ENCODE measurements at places on chromosomes 3 and 15.

GRCh38 chr3:61579685-61580084 is 18.3 kb downstream of the PTPRG start:
- DNase-seq: no peak

DNA sequence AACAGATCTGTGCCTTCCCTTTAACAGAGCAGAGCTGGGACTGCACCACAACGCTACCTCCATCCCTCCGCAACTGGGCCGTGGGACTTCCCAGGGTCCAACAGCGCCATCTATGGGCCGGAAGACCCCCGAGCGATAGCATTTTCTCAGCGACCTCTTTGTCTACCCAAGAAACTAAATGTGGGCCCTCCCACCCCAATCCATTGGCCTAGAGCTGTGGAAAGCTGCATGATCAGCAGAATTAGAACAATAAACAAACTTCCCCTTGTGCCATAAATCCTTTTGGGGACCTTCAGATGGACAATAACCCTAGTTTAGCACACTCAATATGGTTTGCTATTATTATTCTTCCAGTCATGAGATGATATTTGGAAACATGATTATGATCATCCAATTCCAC is 74.8 kb upstream of the NTRK3 start:
- peak; percentile 33 for DNase-seq

DNA sequence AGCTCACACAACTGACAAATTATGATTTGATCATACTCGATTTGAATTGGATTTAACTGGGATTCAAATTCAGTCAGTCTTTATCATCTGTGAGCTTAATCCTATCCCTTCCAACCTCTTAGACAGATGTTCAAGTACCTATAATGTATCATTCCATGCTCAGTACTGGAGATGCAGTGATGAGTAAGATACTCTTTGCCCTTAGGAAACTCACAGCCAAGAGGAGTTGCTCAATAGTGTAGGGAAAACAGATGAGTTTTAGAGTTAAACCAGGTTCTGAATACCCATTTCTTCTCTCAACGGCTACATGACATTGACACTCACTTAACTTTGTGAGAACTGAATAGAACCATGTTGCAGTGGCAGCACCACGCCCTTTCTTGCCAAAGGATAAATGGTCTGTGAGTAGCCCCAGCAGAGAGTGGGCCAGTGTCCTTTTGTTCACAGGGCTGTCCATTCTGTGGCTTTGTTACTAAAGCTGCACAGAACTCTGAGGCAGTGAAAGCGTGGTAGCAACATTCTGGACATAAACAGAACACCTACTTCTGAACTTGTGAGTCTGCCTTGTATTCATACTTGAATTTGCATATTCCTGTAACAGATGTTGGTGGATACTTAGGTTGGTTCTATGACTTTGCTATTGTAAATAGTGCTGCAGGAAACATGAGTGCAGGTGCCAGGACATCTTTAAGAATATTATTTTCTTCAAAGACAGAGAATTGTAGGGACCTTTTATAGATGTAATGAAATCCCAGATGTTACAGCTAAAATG is 91.6 kb downstream of the RASA2 start:
- no peak for DNase-seq

GRCh38 chr15:69289342-69290146 is 9.2 kb upstream of the PAQR5 start:
- DNase-seq: peak; percentile 67

GRCh38 chr3:167883452-167883851 is 147.9 kb downstream of the SERPINI1 start:
- DNase-seq: no peak

DNA sequence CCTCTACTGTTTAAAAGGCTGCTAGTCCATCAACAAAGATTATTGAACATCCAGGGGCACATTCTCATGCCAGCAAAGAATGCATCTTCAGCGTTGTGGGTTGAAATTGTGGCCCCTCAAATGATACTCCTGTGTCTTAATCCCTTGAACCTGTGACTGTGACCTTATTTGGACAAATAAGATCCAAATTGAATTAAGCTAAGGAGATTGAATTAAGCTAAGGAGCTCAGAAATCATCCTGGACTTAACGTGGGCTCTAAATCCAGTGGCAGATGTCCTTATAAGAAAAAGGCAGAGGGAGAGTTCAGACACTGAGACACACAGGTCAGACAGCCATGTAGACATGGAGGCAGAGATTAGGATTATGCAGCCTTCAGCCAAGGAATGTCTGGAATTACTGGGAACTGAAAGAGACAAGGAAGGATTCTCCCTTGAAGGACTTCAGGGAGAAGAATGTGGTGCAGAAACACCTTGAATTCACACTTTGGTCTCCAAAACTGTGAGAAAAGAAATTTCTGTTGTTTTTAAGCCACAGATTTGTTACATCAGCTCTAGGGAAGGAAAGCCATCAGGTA is 57.3 kb upstream of the SLC24A5 start:
- no peak for DNase-seq

GRCh38 chr3:72744330-72744729 is 103.9 kb downstream of the SHQ1 start:
- no peak for DNase-seq
